ENCODE measurements at places on chromosomes 3 and 15.

DNA sequence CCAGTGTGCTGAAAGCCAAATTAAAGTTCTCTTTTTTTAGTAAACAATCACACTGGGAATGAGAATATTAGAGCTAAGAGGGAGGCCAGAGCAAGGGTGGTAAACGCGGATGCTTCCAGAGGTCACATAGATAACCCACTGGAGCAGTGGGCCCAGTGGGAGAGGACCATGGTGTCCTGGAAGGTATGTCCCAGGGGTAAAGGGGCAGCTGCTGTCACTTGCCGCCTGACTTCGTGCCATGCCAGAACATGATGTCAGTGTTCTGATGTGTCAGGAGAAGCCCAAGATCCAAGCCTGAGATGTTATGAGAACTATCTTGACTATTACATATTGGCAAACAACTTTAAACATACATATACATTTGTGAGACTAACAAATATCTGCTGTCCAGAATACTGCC is 211.9 kb upstream of the IL12A start:
- no peak for DNase-seq

- no peak for DNase-seq
These were observed 118.3 kb upstream of the SYNPR start for GRCh38 chr3:63159764-63160163.

GRCh38 chr3:56970461-56970879 is 90.0 kb upstream of the SPATA12 start:
- no peak for DNase-seq

- DNase-seq = no peak
These were observed 35.1 kb upstream of the IGSF11 start for GRCh38 chr3:119069725-119070124.

DNA sequence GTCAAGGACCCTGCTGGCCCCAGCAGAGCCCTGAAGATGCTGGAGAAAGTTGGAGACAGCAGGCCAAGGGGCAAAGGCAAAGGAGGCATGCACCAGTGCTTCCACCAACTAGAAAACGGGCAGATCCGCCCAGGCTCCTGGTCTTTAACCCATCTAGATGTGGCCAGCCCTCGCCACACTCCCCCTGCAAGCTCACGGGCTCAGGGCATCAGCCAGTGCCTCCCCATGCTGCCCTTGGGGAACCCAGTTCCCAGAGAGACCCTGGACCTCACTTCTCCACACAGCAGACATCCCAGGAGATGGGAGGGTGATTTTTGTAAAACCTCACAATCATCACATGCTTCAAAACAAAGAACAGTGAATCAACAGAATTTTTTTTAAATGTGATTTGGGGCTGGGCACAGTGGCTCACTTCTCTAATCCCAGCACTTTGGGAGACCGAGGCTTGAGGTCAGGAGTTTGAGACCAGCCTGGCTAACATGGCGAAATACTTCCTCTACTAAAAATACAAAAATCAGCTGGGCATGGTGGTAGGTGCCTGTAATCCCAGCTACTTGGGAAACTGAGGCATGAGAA is 24.5 kb downstream of the CYFIP1 start:
- no peak for DNase-seq

- DNase-seq = no peak
These were observed 23.3 kb downstream of the GRIP2 start for GRCh38 chr3:14516738-14517345.

- no peak for DNase-seq
These were observed 30.9 kb downstream of the FAM3D start for GRCh38 chr3:58635371-58636285.

- no peak for DNase-seq
These were observed 84.6 kb downstream of the MAGI1 start for GRCh38 chr3:65953881-65954733.

- no peak for DNase-seq
These were observed 1.8 kb upstream of the SRGAP3 start for GRCh38 chr3:9251055-9251786.
